ENCODE measurements at places on chromosomes 6 and 20. TPM values are rescaled to one million over a fixed set of nuclear protein-coding genes. Genes with fewer than 3 reads are reported as not detected.

Gene SLC35B2
- total RNA-seq: 57.6 TPM

Gene TOMM34
- 65.9 TPM for total RNA-seq

Gene FAM83B
- total RNA-seq: 15.6 TPM

Gene EEF1A2
- 75.2 TPM for total RNA-seq

Gene SMLR1
- total RNA-seq: not detected

Gene TRIM40
- total RNA-seq: not detected

Gene LST1
- 1.6 TPM for total RNA-seq

DNA sequence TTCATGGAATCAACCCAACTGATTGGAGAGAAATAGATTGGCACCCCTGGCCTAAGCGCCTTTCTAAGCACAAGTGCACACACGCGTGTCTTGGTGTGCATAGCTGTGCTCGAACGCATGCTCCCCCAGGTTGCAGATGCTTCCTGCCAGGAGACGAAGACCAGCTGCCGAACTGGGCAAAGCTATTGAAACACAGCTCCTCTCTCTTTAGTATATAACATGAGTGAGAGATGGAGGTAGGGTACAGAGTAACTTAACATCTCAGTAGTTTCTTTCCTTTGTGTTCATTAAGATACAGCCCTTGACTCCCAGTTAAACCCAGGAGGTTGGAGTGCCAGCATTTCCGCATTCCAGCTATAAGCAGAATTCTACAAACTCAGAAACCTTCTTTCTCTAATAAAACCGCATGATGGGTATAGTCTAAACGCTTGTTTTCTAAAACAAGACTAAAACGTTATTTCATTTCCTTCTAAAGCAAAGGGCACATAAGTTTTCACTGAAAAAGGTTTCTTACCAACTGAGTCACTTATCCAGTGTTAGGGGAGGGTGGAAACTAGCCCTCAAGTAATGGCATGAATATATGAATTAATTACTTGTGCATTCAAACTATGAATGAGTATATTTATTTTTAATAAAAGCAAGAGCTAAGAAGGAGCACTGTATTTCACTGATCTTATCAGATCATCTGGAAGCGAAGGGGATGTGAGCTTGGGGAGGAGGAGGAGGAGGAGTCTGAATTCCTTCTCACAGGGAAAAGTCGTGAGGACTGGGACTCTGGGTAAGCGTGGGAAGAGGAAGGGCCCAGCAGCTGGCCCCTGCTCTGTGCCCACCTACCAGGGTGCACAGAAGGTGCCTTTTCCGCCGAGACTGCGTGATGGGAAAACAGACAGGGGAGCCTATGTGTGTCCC is 179.2 kb downstream of the TMEM242 start:
- DNase-seq: no peak

- DNase-seq: no peak
Measured at GRCh38 chr6:16181439-16182297, 52.8 kb downstream of the MYLIP start.

- no peak for DNase-seq
Measured at GRCh38 chr20:3646651-3647050, 16.5 kb downstream of the GFRA4 start.

- DNase-seq: no peak
Measured at GRCh38 chr6:26022737-26023136, 60.1 kb downstream of the TRIM38 start.

DNA sequence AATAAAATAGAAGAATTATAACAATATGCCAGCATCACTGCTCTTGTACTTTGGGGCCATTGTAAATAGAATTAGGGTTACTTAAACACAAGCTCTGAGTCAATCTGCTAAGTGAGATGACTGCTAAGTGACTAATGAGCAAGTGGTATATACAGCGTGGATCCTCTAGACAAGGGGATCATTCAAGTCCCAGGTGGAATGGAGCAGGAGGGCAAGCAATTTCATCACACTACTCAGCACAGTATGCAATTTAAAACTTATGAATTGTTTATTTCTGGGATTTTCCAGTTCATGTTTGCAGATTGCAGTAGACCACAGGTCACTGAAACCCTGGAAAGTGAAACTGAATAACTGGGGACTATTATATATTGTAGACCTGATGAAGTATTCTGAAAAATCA is 235.3 kb downstream of the BTBD3 start:
- peak; percentile 44 for DNase-seq

- DNase-seq: no peak
Measured at GRCh38 chr6:100382767-100383195, 81.9 kb downstream of the SIM1 start.

DNA sequence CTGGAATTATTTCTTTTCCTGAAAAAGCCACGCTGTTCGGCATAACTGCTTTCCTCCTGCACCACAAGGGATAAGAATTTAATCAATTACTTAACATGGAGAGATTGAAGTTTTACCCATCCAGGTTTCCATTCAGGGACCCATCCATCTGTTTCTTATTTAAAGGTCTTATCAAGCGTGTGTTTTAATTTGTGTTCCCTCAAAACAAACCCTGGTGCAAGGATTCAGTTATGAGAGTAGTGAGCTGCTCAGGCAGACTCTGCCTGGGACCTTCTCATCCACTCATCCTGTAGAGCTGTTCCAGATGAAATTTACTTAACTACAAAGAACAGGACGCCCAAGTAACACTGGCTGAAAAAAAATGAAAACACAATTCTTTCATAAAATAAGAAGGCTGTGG is 97.8 kb downstream of the BANF2 start:
- DNase-seq: no peak

DNA sequence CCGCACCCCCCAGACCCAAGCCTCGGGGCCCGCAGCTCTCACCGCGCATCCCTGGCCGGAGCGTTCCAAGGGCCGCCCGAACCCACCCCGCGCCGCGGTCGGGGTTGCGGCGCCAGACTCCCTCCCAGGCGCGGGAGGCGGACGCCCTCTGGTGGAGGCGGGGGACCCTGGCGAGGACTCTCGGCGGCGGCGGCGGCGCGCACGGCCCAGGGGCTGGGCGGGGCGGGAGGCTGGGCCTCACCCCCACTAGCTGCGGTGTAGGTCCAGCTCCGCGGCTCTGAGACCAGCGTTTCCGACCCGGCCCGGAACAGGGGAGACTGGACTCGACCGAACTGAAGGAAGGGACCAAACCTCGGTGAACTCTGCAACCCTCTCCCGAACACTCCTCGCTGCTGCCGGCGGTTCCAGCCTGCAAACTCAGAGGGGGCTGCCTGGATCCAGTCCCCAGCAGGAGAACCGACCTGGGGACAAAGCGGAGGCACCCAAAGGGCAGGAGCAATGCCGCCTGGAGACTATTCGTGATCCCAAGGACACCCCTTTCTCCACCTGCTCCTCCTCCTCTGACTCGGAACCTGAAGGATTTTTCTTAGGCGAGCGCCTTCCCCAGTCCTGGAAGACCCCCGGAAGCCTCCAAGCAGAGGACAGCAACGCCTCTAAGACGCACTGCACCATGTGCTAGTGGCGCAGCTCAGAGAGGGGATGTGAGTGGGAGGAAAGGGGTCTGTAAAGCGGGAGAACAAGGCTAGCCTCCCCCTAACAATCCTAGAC is 859 bp upstream of the TOMM6 start:
- peak; percentile 88 for DNase-seq
